GM06990 (cell line): ENCODE measurements at places on chromosomes 1 and 21.
A peak's percentile ranks its signal among the peaks of the same experiment; 100 is the strongest.

GRCh38 chr1:5514527-5515183 lies 477.6 kb downstream of the NPHP4 start:
- peak; percentile 40 for DNase-seq

GRCh38 chr1:71695821-71696220 lies 586.5 kb downstream of the NEGR1 start:
- DNase-seq: no peak

DNA sequence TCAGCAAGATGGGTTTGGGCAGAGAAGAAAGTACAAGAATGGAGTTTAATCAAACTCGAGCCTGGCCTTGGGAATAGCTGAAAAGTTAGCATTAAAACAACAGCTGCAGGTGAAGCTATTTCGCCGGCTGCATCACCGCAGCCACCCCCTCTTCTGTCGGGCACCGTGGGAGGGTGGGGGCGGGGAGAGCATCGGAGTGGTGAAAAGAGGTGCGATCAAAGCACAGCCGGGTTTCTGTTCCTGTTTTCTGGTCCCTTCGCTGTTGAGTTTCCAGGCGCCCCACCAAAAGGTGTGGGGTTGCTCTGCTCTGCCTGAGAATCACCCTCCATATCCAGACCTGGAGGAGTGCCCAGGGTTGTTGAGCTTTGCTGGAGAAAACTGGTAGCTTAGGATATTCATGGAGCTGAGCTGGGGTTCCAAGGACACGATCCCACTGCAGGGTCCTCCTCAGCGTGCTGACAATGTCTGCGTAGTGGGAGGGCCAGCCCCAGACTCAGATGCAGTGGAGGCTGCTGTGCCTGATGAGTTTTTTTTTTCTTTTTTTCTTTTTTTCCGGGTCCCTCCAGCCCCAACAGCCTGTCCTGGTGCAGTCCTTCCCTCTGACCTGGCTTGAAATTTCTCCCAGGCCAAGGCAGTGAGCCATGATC lies 127.5 kb upstream of the C1orf174 start:
- peak; percentile 86 for DNase-seq

- DNase-seq: no peak
These were observed 273.6 kb upstream of the LRRC7 start for GRCh38 chr1:69294171-69294570.

GRCh38 chr1:120178799-120179756 lies 2.8 kb upstream of the SEC22B start:
- no peak for DNase-seq

GRCh38 chr1:216721062-216721461 lies 2.2 kb downstream of the ESRRG start:
- no peak for DNase-seq

- no peak for DNase-seq
These were observed 53.9 kb downstream of the DUSP10 start for GRCh38 chr1:221687836-221688487.

DNA sequence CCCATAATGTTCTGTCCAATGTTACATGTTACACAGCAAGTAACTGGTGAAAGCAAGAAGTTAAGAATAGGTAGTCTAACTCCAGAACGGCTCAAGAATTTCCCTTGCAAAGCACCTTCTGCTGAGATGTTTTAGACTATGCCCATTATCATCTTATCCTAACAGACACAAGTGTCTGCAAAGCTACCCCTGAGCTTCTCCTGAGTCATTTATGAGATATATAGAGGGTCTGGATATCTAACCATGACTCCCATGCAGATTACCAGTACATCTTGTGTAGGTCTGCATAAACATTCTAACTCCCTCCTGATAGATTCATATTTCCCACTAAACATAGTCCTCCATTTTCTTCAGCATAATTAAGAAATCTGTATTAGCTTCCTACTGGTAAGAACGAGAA lies 171.7 kb downstream of the COQ8A start:
- DNase-seq: no peak

GRCh38 chr21:43193088-43193650 lies 24.4 kb downstream of the CRYAA start:
- no peak for DNase-seq

DNA sequence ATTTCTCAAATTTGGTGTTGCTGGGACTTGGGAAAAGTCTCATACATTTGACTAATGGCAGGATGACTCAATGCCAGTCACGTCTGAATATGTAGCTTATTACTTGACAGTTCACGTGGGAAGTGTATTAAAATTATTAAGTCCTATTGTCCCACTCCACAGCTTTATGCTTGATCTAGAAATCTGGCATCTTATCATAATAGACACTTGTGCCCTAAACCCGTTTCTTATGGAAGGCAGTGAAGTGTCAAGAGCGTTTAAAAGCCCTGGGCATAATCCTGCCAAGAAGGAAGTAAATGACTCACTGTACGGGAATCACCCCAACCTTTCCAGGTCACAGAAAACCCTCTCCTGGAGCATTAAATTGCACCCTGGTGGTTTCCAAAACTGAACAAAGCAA lies 207.4 kb downstream of the APP start:
- DNase-seq: no peak
